AG10803 (cell line): ENCODE measurements at places on chromosomes 16 and 17.

- DNase-seq: peak; percentile 71
These were observed 53.6 kb downstream of the XPO6 start for GRCh38 chr16:28158136-28158535.

GRCh38 chr17:39751637-39752036, 13.9 kb downstream of the GRB7 start:
- no peak for DNase-seq

DNA sequence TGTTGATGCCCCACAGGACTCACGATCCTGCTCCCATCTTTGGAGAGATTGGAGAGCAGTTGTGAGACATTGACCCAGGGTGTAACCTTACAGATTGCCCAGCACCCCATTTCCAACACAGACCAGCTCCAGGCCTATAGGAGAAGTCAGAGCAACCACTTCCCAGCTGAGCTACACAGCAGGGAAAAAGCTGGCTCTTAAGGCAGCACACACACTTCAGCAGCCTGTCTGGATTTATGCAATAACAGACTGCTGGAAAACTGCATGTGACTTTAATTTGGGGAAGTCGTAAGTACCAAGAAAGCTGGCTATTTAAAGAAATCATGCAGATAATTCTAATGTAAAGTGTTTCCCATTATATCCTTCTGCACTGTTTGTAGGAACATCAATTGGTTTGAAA, 30.8 kb downstream of the NOG start:
- peak; percentile 47 for DNase-seq

DNA sequence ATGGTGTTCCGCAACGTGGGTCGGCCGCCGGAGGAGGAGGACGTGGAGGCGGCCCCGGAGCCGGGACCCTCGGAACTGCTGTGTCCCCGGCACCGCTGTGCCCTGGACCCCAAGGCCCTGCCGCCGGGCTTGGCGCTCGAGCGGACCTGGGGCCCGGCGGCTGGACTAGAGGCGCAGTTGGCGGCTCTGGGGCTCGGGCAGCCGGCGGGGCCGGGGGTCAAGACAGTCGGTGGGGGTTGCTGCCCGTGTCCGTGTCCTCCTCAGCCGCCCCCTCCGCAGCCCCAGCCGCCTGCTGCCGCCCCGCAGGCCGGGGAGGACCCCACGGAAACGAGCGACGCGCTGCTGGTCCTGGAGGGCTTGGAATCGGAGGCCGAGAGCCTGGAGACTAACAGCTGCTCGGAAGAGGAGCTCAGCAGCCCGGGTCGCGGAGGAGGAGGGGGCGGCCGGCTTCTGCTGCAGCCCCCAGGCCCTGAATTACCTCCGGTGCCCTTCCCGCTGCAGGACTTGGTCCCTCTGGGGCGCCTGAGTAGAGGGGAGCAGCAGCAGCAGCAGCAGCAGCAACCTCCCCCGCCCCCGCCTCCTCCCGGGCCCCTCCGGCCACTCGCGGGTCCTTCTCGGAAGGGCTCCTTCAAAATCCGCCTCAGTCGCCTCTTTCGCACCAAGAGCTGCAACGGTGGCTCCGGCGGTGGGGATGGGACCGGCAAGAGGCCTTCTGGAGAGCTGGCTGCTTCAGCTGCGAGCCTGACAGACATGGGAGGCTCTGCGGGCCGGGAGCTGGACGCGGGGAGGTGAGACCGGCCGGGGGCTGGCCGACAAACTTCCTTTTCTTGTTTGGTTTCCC, 821 bp downstream of the SOCS7 start:
- peak; percentile 17 for DNase-seq

DNA sequence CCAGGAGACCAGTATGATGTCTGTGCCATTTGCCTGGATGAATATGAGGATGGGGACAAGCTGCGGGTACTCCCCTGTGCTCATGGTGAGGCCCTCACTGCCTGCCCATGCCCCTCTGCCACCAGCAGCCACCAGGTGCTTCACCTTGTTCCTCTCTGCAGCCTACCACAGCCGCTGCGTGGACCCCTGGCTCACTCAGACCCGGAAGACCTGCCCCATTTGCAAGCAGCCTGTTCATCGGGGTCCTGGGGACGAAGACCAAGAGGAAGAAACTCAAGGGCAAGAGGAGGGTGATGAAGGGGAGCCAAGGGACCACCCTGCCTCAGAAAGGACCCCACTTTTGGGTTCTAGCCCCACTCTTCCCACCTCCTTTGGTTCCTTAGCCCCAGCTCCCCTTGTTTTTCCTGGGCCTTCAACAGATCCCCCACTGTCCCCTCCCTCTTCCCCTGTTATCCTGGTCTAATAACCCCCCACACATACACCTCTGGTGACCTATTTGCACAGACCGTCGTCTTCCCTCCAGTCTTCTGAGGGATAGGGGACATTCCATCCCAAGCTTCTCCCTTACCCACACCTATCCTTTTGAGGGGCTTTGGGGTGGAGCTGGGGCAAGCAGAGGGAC, 3.7 kb downstream of the PFN1 start:
- no peak for DNase-seq

DNA sequence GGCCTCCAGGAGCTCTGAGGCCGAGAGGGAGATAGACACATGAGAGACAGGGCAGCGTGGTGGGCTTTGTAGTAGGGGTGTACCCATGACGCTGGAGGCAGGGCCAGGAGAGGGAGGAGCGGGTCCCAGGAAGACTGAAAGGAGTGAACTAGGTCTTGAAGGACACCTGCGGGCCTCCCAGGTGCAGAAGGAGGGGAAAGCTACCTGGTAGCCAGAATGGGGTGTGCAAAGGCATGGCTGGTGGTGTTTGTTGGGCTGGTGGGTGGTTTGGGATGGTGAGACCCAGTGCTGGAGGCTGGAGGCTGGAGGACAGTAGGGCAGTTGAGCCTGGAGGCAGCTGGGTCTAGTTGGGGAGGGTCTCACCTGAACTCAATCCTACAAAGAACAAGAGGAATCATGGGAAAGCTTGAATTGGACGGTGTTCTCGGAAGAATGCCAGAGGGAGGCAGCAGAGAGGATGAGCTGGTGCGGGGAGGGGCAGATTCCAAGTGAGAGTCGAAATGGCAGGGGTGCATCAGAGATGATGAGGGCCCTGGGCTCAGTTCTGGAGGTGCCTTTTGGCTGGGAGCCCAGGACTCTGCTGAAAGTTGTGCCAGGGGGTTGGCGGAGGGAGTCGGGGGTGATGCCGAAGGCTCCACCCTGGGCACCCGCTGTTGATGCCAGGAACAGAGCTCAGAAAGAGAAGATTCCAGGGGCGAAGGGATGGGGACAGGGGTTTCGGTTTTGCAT, 21.2 kb downstream of the C1QTNF1 start:
- DNase-seq: no peak

DNA sequence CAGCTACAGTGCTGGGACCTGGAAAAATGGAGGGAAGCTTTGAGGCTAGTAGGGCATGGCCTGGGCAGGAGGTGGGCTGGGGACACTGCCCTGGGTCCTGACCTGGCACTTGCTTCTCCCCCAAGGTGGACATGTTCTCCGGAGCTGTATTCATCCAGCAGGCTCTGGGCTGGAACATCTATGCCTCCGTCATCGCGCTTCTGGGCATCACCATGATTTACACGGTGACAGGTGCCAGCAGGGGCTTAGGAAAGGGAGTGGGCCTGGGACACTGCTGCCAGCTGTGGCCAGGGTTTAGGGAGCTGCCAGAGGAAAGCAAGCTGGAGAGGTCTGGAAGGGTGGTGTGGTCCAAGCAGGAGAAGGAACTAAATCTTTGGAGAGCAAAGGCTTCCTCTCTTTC, 3.1 kb downstream of the SLC5A2 start:
- no peak for DNase-seq

DNA sequence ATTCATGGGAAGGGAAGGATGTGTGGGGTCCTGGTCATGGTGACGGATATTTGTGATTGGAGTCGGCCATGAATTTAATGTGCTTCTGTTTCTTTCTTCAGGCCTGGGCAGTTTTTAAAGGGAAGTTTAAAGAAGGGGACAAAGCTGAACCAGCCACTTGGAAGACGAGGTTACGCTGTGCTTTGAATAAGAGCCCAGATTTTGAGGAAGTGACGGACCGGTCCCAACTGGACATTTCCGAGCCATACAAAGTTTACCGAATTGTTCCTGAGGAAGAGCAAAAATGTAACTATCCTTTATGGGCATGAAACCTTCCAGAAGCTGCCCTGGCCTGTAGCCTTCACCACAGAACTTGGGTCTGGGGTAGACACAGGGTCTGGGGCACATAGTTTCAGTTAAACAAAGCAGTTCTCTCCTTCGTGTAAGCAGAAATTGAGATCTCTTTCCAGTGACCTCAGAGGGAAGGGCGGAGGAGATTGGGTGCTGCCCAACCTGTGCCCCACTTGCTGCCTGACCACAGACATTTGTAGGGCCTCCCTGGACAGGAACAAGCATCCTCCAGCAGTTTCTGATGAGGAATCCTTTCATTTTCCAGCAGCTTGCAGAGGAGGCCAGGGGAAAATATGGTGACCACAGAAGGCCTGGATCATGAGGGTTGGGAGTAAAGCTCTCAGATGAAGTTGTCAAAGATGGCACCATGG, 10.1 kb downstream of the IRF8 start:
- DNase-seq: no peak

DNA sequence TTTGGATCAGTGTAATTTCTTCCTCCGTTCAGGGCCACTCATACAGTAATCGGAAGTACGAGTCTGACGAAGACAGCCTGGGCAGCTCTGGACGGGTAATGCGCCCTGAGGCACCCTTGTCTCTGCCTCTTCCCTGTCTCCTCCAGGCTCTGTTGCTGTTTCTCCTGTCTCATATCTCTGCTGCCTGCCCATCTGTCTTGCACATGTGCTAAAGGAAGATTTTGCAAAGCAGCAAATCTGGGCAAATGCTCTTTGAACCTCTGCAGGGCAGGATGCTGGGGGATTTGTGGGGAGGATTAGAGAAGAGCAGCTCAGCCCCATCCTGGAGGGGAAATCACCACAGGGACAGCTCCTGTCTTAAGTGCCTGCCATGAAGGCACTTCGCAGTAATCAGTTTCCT, 32.4 kb upstream of the POLR3E start:
- DNase-seq: peak; percentile 40

DNA sequence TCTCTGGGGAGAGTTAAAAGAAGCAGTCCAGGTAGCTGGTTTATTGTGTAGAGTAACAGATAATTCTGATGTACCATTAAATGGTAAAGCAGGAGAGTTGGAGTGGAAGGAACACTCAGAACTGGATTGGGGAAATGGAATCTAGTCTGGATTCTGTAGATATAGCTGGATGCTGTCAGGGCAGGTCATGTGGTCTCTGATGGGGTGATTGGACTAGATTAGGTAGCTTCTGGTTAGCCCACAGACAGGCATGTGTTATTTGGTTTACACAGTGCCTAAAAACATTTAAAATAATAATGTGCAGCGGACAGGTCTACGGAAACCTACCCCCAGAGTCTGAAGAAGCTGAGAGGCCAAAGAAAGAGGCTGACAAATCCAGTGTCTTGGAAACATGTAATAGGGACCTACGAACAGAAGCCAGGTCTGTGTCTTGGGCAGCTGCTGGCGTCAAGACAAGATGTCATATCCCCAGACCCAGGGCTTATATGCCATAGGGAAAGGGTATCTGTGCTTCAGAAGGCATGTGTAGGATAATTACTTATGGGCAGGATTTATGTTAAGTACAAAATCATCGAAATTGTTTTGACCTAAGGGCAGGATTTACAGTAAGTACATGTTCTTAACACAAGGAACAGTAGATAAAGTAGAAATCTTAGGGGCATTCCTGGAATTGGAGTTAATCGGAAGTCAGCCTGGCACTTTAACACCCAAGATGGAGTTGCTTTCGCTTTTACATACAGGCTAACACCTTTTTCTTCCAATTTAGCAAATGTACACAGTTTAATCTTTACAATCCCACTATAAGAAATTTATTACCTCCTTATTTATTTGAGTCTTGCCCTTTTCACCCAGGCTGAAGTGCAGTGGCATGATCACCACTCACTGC, 12.4 kb downstream of the LUC7L3 start:
- DNase-seq: no peak

DNA sequence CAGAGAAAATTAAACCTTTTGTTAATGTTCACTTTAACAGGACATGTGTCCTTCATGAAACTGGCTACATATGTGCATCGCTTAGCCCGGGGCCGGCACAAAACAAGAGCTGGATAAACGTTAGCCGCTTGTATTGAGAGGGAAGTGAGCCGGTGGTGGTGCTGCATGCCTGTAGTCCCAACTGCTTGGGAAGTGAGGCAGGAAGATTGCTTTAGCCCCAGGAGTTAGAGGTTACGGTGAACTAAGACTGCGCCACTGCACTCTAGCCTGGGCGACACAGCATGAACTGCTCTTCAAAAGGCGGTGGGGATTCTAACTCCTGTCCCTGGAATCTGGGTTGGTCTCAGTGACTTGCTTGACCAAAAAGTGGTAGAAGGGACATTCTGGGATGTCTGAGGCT, 15.0 kb upstream of the SPHK1 start:
- DNase-seq: no peak

GRCh38 chr17:28041844-28042656, 427 bp upstream of the NLK start:
- DNase-seq: peak; percentile 3

- DNase-seq: no peak
These were observed 19.8 kb downstream of the REXO5 start for GRCh38 chr16:20826039-20826566.

DNA sequence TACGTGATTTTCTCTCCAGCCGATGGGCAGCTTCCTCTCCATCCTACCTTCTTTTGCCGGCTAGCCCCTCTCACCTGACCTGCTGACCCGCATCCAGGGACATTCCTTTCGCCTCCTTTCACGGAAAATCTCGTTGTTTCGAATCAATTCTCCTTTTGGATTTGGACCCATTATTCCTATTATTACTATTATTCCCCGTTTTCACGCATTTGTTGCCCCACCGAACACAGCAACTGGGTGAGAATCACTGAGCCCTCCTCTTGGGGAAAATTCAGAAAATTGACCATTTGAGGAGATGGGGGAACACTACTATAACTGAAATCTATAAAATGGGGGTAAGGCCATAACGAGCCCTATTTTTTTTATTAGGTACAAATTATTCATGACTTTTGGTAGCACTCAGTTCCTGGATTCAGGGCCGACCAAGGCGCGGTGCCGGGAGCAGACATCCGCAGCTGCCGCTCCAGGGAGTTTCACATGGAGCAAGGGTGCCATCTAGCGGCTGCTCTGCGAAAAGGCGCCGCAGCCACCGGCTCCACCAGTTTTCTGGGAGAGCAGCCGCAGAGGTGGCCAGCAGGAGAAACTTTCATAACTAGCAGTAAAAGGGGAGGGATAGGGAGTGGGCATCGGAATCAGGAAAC, 3.3 kb upstream of the HOXB8 start:
- peak; percentile 78 for DNase-seq

GRCh38 chr17:42230225-42230624, 35.9 kb upstream of the GHDC start:
- DNase-seq: no peak

- DNase-seq: no peak
These were observed at the start of gene TSPOAP1 for GRCh38 chr17:58328195-58329034. Gene TSPOAP1, minus strand, starts transcription at chr17:58328795. Its CDS starts 875 bp downstream, at chr17:58327920.

DNA sequence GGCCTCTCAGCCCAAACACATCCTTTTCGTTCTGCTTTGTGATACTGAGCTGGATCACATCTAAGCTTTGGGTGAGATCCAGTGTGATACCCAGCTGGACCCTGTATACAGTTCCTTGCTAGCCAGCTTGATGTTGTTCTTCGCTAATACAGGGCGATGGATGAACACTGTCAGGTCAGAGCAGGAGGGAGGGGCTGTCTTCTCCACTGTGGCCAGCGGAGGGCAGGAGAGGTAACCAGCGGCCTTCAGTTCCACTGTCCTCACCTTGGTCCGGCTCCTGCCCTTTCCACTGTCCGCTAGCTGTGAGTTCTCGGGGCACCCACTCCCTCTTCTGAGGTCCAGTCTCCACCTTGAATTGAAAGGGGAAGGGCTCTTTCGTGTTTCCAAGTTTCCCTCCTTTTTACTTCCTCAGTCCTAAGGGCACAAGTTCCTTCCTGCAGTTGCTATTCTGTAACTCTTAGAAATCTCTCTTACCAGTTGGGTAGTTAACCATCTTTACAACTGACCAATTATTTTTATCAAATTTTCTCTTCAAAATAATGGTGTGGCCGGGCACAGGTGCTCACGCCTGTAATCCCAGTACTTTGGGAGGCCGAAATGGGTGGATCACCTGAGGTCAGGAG, 3.0 kb upstream of the ZNF213 start:
- no peak for DNase-seq
